ENCODE measurements at places on chromosomes 1 and 21. TPM values are rescaled to one million over a fixed set of nuclear protein-coding genes. Genes with fewer than 3 reads are reported as not detected.
A peak's percentile ranks its signal among the peaks of the same experiment; 100 is the strongest.

- peak overlapping the region; percentile 69 for H3K27ac ChIP-seq
- H3K36me3 ChIP-seq, result no peaks in the 10 kb centered on the region
- no peak overlapping the region for H3K4me3 ChIP-seq
- H3K4me1 ChIP-seq, result peaks cover 7% of the 10 kb centered on the region
- no peak for DNase-seq
Observed at GRCh38 chr1:174785510-174785909, 214.2 kb upstream of the CACYBP start.

DNA sequence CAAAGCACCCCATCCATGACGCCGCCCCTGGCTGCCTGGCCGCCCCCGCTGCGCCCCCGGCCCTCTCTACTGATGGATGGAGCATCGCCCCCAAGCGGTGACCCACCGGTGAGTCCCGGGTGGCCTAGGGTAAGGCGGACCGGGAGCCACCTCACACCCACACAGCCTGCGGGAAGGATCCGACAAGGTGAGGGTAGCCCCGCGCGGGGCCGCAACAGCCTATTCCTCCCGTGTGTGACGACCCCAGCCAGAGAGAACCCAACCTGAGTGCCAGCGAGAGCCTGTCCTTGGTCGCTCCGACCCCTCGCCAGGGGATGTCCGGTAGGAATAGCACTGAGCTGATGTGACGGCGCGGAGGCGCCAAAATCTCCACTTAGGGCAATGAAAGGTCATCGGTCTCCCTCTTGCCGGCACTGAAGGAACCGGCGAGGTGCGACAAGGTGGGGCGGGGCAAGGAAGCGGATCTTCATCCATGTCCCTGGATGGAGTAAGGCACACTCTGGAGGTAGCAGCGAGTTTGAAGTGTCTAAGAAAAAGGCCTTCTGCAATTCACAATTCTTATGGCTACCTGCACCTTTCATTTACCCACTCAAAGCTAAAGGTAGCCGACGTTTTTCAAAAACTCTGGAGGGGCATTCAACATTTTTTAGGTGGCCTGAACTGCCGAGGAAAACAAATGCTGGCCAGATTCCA, 19.7 kb upstream of the CHIA start:
- no peak overlapping the region for H3K27ac ChIP-seq
- peaks cover 24% of the 10 kb centered on the region for H3K4me1 ChIP-seq
- H3K36me3 ChIP-seq, result no peaks in the 10 kb centered on the region
- DNase-seq, result peak; percentile 52

DNA sequence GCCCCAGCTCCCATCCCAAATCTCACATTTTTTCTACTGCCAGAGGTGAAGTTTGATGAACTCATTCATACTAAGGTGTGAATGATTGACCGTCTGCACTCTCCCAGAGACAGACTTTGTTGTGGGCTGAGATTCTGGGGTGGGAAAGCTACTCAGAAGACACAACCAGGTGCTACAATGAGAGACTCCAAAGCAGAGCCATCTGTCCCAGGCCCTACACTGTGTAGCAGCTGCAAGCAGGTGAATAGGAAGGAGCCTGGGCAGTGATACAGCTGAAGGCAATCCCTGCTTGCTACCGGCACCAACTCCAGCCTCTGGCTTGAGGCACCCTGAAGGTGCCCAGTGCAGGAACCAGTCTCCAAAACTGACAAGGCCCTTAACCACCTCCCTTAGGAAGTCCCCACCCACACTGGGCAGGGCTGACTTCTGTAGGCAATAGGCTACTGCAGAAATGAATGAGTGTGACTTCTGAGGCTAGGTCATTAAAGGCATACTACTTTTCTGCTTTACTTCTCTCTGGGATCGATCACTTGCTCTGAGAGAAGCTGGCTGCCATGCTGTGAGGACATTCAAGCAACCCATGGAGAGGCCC, 79.7 kb upstream of the RUNX3 start:
- no peak for DNase-seq
- H3K4me3 ChIP-seq, result no peak overlapping the region
- H3K36me3 ChIP-seq, result no peaks in the 10 kb centered on the region
- peaks cover 29% of the 10 kb centered on the region for H3K4me1 ChIP-seq
- no peak overlapping the region for H3K27ac ChIP-seq

DNA sequence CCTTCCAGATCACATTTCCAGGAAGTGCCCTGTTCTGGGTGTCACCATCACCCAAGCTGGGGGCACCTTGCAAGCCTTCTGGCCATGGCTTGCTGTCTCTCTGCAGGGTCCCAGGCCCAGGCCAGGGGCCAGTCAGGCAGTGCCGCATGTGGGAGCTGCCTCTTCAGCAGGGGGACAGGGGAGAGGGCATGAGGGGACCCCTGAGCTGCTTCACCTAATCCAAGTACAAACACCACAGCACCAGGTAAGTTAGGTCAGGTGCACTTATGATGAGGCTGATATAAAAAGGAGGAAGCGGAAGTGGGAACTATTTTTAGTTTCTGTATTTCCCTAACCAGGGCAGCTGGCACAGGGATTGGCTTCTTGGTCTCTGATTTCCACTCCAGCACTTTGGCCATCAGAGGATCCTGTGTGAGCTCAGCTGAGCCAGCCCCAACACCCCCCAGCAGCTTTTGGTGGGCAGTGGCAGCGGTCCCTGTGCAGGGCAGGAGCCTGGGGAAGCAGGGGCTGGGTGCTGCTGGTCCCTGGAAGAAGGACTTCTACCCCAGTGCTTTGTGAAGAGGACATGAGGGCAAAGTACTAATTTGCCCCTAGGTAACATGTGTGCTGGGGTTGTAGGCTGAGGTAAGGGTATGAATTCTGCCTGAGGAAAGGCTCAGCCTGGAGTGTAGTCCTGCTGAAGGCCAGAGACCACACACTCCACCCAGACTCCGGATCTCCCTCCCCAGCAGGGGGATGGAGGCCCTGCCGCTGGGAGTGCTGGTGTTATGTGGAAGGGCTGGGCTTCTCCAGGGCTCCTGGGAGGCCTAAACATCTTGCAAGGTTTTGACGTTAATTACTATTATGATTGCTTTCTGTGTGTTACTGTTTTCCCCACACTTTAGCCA, 3.3 kb upstream of the PCBP3 start:
- no peaks in the 10 kb centered on the region for H3K36me3 ChIP-seq
- H3K4me3 ChIP-seq, result no peak overlapping the region
- no peak overlapping the region for H3K27ac ChIP-seq
- no peak for DNase-seq
- H3K4me1 ChIP-seq, result peaks cover 31% of the 10 kb centered on the region
- H3K27me3 ChIP-seq, result peaks cover 36% of the 10 kb centered on the region

DNA sequence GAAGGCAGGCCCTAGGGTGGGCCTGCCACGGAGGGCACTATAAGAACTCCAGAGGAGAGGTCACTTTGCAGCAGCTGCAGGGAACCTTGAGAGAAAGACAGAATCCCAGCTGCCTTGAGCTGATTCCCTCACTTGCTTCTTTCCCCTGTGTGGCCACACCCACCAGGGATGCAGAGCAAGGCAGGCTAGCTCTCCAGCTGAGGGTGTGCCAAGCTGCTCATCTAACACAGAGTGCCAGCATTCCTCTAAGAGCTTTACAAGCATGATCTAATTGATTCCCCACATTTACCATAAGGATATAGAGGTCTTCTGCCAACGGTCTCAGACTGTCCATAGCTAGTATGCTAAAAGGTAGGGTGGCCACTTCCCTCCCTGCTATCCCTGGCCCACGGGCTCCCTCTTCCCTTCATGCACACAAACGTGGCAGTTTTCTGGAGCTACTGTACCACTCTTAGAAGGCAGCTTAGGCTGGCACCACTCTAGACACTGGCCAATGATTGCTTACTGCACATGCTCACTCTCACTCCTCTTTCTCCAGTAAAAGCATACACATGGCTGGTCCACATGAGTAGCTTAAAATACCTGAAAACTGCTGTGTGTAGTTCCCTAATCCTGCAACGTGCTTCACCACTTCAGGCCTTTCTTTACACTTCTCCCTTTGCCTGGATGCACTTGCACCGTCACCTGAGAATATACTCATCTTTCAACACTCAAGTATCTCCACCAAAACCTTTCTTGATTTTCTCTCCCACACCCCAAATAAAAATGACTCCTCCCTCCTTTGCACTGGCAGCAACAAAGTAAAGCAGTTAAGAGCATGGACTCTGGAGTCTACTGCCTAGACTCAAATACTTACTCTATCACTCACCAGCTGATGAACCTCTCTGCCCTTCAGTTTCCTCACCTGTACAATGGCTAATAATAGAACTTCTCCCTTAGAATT, 57.7 kb downstream of the DMAP1 start:
- no peak overlapping the region for H3K27ac ChIP-seq
- H3K4me3 ChIP-seq, result no peak overlapping the region
- no peaks in the 10 kb centered on the region for H3K36me3 ChIP-seq
- H3K27me3 ChIP-seq, result no peaks in the 10 kb centered on the region

DNA sequence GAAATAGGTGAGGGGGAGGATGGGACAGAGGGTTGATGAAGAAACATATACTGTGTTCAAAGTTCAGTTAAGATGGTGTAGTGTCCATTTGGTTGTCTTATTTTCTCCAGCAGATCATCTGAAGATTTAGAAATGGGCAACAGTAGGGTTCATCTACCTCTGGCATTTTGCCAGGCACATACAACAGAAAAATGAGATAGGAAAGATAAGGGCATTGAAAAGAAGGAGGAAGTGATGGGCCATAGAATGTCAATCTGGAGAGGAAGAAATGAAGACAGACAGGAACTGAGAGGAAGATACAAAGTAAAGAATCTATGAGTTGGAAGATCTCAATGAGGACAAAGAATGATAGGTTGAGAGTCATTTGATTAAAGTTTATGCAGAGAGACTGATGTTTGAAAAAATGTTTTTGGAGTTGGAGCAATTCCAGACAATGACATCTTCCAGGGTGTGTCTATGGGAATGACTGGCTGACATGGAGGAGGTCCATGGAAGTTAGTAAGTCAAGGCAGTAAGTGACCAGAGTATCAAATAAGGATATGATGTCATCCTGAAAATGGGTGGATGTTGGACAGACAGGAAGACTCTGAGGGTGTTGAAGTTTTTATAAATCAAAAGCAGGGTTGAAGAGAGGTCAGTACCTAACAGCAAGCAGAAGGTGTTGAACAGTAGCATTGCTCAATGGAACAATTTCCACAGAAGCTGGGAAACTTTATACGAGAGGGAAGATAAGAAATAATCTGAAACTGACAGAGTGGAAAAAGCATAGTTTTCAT, 18.7 kb upstream of the CD55 start:
- peaks cover 18% of the 10 kb centered on the region for H3K36me3 ChIP-seq

- H3K4me1 ChIP-seq, result no peaks in the 10 kb centered on the region
- H3K27me3 ChIP-seq, result no peaks in the 10 kb centered on the region
- no peak overlapping the region for H3K4me3 ChIP-seq
- no peak overlapping the region for H3K27ac ChIP-seq
- peaks cover 3% of the 10 kb centered on the region for H3K36me3 ChIP-seq
Observed at GRCh38 chr1:15735304-15736037, 587 bp upstream of the SLC25A34 start.

GRCh38 chr1:64043288-64043687, 160.1 kb upstream of the UBE2U start:
- no peak for DNase-seq
- peaks cover 60% of the 10 kb centered on the region for H3K4me1 ChIP-seq
- H3K27ac ChIP-seq, result no peak overlapping the region
- no peak overlapping the region for H3K4me3 ChIP-seq
- no peaks in the 10 kb centered on the region for H3K36me3 ChIP-seq
- H3K27me3 ChIP-seq, result no peaks in the 10 kb centered on the region

- no peak for DNase-seq
- 0 out of 2 replicates have a peak, but pooled peaks cover 2% of the 10 kb centered on the region for H3K4me1 ChIP-seq
- H3K27me3 ChIP-seq, result no peaks in the 10 kb centered on the region
- no peaks in the 10 kb centered on the region for H3K36me3 ChIP-seq
- no peak overlapping the region for H3K27ac ChIP-seq
- no peak overlapping the region for H3K4me3 ChIP-seq
Observed at GRCh38 chr1:182974506-182975191, 21.7 kb upstream of the SHCBP1L start.

DNA sequence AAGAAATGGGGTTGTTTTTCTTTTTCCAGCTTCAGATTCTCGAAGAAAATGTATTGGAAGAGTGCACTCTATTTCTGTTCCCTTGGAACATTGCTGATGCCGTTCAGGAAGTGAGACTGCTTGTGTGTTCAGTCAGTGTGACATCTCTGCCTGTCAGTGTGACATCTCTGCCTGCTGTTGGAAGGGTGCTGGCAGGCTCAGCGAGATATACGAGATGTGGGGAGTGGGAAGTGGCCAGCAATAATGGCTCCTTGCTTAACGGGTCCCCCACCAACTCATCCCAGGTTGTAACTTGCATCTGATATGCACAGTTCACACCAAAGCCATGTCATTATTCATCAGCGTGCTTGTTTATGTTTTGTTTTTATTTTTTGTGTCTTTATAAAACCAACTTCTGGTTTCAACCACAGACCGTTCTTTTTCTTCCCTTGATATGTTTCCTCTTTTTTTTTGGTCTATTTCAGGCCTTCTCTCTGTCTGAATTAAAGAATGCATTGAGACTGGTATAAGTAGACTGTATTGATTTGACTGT, 145.4 kb downstream of the GALNT2 start:
- DNase-seq, result no peak
- no peaks in the 10 kb centered on the region for H3K27me3 ChIP-seq
- peaks cover 17% of the 10 kb centered on the region for H3K4me1 ChIP-seq
- H3K4me3 ChIP-seq, result no peak overlapping the region
- H3K36me3 ChIP-seq, result peaks cover 2% of the 10 kb centered on the region
- no peak overlapping the region for H3K27ac ChIP-seq

- no peak overlapping the region for H3K27ac ChIP-seq
- no peak overlapping the region for H3K4me3 ChIP-seq
- peaks cover 11% of the 10 kb centered on the region for H3K27me3 ChIP-seq
- H3K4me1 ChIP-seq, result peaks cover 4% of the 10 kb centered on the region
- no peaks in the 10 kb centered on the region for H3K36me3 ChIP-seq
- no peak for DNase-seq
Observed at GRCh38 chr1:42904434-42904833, 54.2 kb downstream of the SLC2A1 start.

- peaks cover 27% of the 10 kb centered on the region for H3K27me3 ChIP-seq
- DNase-seq, result no peak
- peaks cover 11% of the 10 kb centered on the region for H3K4me1 ChIP-seq
- H3K4me3 ChIP-seq, result peak overlapping the region; percentile 67
- no peak overlapping the region for H3K27ac ChIP-seq
Observed at GRCh38 chr1:92030656-92031107, 897 bp downstream of the EPHX4 start.

- H3K36me3 ChIP-seq, result peaks cover 3% of the 10 kb centered on the region
- DNase-seq, result no peak
- no peak overlapping the region for H3K4me3 ChIP-seq
- no peaks in the 10 kb centered on the region for H3K27me3 ChIP-seq
- H3K27ac ChIP-seq, result no peak overlapping the region
Observed at GRCh38 chr1:39395357-39395831, 96.0 kb upstream of the BMP8A start.

Gene CD5L
- not detected for total RNA-seq

Gene CFHR3
- 0.27 TPM for total RNA-seq

Gene NLRP3
- 0.11 TPM for total RNA-seq

Gene AKNAD1
- not detected for total RNA-seq

Gene SLAMF7
- total RNA-seq, result not detected

Gene HHAT
- 0.66 TPM for total RNA-seq

Gene C1orf210
- 11.7 TPM for total RNA-seq

Gene SFT2D2
- 28.1 TPM for total RNA-seq

Gene NFASC
- 21.0 TPM for total RNA-seq
